ENCODE measurements at places on chromosomes 11 and 22. TPM values are rescaled to one million over a fixed set of nuclear protein-coding genes. Genes with fewer than 3 reads are reported as not detected.
A peak's percentile ranks its signal among the peaks of the same experiment; 100 is the strongest.

The DGCR6 gene
- 4.2 TPM for total RNA-seq

The MMP8 gene
- total RNA-seq = 0.50 TPM

The OR51B5 gene
- 0.15 TPM for total RNA-seq

The DDIAS gene
- 0.75 TPM for total RNA-seq

The OR5D13 gene
- not detected for total RNA-seq

The OR5I1 gene
- total RNA-seq = not detected

The RHOG gene
- 15.5 TPM for total RNA-seq

The PRDX5 gene
- total RNA-seq = 96.4 TPM

The MDK gene
- 2.0 TPM for total RNA-seq

The CTTN gene
- total RNA-seq = 71.9 TPM

DNA sequence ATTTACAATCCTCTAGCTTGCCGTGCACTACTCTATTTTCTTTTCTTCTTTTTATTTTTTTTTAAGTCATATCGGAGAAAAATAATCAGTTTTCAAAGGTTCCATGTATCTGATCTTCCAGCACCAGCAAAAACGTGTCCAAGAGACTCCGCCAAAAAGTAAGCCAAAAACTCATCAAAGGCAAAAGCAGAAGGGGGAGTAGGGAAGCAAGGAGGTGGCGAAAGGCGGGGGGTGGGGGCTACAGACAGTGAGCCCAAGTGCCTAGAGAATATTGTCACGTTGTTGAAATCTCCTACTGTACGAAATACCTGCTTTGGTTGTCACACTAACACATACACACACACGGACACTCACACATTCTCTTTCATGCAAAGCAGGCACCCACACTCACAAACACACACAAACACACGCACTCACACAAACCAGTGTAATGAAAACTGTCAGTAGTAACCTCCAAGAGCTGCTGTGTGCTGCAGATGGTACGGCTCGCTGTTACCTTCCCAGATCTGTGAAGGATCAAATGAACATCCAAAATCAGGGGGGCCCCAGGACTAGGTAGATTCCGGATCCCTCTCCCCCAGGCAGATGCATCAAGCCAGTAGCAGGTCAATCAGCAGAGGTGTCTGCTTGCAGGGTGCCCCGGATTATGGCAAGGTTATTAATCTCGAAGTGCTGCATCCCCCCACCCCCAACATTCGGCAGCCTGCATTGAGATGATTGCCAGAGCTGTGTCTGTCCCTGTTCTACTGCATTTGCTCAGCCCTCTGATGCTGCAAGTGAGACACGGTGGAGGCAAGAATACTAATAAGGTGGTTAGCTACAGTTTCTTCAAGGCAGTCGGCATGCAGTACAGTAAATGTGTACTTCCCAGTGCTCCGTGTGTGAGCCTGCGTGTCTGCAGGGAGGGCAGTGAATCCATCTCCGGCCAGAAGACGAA lies at the start of gene LRRC4C:
Gene LRRC4C, minus strand, starts transcription at position 188 of the 937 bp plus-strand sequence.
- DNase-seq = no peak

DNA sequence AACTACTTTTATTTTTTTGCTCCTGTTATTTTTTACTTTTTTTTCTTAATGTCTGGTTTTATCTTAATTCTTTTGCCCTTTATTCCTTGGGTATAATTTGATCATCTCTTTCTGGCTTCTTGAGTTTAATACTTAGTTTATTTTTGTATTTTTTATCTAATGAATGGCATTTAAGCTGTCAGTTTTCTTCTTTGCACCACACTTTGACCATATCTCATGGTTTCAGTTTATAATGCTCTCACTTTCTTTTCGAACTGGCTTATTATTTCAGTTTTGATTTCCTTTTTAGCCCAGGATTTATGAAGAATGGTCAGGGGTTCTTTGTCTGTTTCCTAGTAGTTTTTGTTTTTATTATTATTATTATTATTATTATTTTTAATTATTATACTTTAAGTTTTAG lies 48.3 kb downstream of the QSER1 start:
- DNase-seq = no peak

- DNase-seq = no peak
Measured at GRCh38 chr11:116930177-116930576, 92.8 kb upstream of the APOA1 start.

- DNase-seq = no peak
Measured at GRCh38 chr22:42716221-42716620, 4.4 kb downstream of the A4GALT start.

DNA sequence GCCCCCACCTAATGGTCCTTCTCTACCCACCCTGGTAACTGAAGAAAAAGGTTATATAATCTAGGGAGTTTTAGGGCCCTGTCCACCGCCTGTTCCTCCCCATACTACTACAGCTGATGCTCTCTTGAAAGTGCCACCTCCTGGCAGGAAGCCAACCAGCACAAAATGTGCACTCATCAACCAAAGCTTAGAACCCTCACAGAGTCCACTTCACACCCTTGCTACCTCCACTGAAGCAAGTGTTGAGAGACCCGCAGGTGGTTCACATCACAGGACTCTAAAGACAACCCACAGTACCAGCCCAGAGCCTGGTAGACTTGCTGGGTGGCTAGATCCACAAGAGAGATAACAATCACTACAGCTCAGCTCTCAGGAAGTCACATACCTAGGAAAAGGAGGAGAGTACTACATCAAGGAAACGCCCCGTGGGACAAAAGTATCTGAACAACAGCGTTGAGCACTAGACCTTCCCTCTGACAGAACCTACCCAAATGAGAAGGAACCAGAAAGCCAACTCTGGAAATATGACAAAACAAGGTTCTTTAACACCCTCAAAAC lies 17.5 kb upstream of the OR10W1 start:
- no peak for DNase-seq

GRCh38 chr22:42174062-42174461 lies 43.5 kb upstream of the CYP2D6 start:
- DNase-seq = no peak

- DNase-seq = peak; percentile 11
Measured at GRCh38 chr11:134557571-134558257, 145.7 kb upstream of the B3GAT1 start.

- no peak for DNase-seq
Measured at GRCh38 chr11:112697391-112698178, 263.6 kb upstream of the NCAM1 start.

GRCh38 chr22:38291201-38291777 lies 18.5 kb upstream of the TMEM184B start:
- no peak for DNase-seq

- no peak for DNase-seq
Measured at GRCh38 chr22:50217543-50218152, 16.8 kb downstream of the SELENOO start.

DNA sequence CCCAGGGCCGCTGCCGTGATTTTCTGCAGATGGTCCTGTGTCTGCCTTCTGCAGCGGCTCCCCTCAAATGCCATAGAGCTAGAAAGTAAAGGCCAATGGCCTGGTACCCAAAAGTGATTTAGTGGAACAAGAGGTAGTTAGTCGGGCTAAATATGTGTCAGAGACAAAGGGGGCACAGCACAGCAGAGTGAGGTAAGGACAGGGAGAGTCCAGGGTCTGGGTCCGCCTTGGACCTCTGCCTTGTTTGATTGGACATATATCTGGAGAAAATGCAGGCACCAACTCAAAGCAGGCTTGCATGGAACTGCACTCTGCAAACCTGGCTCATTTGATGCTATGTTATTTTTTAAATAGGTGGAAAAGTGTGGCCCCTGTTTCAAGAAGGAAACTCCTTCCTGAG lies 249.6 kb upstream of the B3GAT1 start:
- DNase-seq = no peak

GRCh38 chr22:48843640-48844039 lies 984.0 kb downstream of the BRD1 start:
- DNase-seq = no peak

GRCh38 chr11:30328681-30329080 lies 5.8 kb downstream of the ARL14EP start:
- no peak for DNase-seq

DNA sequence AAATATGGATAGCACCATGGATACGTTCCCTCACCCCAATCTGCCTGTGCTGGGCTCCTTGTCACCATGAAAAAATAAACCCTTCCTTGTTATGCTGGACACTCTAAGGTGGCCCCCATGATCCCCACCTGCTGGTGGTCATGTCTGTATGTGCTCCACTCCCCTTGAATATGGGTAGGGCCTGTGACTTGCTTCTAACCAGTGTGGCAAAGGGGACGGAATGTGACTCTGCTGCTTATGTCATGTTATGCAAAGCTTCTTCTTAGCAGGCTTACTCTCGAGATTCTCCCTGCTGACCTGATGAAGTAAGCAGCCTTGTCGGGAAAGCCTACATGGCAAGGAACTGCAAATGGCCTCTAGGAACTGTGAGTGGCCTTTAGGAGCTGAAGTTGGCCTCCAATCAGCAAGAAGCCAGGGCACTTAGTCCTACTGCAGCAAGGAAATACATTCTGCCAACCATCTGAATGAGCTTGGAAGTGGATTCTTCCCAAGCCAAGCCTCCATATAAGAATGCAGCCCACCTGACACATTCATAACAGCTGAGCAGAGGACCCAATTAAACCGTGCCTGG lies 159.9 kb downstream of the CCDC34 start:
- no peak for DNase-seq

GRCh38 chr11:65132238-65132987 lies 1.9 kb downstream of the SYVN1 start:
- no peak for DNase-seq

DNA sequence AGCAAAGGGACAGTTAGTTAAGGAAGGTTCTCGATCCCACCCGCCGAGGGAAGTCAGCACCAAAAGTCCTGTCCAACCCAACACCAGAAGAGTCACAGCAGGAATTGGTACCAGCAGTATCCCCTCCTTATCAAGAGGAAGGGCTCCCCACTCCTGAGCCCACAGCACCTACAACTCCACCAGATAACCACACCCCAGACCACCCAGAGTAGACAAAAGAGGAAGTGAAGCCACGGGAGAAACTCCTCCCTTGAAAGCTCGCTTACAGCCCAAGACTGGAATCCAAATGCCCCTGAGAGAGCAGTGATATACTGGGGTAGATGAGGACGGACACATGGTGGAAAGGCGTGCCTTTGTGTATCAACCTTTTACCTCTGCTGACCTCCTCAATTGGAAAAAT lies 7.3 kb upstream of the CD5 start:
- no peak for DNase-seq

DNA sequence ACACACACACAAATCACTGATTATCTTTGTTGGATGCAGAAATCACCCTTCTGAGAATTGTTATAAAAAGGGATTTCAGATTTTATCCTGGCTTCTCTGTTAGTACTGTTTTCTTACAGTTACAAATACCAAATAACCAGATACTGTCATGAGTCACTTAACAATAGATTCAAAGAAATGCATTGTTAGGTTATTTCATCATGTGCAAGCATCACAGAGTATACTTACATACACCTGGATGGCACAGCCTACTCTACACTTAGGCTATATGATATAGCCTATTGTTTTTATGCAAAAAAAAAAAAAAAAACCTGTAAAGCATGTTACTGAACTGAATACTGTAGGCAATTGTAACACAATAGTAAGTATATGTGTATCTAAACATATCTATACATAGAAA lies 319.2 kb upstream of the ARHGAP42 start:
- no peak for DNase-seq

DNA sequence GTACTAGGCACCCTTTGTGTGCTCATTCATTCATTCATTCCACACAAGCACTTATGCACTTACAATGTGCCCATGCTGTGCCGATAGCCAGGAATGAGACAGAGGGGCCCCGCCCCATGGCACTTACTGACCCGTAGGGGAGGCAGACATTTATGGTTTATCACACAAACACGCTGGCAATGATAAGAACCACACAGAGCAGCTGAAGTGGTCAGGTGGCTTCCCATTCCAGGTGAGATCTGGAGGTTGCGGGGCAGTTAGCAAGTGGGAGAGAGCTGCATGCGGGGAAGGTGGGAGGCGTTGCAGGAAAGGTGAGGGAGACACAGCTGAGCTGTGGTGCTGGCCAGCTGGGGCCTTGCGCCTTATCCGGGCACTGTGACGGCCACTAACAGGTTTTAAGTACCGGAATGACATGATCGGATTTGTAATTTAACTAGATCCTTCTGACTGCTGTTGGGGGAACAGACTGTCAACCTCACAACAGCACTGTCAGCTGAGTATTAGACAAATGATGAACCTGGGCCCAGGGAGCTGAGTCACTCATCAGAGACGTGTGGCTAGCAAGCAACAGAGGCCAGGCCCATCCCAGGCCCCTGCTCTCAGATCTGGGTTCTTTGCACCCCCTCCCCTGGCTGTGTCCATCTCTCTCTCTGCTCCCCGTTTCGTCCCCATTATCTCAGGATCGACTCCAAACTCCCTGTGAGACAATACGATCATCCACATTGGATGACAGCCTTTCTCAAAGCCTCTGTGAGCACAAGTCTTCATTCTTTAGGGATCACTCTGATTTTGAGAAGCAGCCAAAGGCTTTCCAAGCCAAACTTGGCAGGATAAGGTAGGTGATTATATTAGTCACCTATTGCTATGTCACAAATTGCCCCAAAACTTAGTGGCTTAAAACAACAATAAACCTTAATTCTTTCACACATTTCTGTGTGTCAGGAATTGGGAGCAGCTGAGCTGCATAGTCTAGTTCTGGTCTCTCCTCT lies 28.4 kb downstream of the RASD2 start:
- DNase-seq = no peak

DNA sequence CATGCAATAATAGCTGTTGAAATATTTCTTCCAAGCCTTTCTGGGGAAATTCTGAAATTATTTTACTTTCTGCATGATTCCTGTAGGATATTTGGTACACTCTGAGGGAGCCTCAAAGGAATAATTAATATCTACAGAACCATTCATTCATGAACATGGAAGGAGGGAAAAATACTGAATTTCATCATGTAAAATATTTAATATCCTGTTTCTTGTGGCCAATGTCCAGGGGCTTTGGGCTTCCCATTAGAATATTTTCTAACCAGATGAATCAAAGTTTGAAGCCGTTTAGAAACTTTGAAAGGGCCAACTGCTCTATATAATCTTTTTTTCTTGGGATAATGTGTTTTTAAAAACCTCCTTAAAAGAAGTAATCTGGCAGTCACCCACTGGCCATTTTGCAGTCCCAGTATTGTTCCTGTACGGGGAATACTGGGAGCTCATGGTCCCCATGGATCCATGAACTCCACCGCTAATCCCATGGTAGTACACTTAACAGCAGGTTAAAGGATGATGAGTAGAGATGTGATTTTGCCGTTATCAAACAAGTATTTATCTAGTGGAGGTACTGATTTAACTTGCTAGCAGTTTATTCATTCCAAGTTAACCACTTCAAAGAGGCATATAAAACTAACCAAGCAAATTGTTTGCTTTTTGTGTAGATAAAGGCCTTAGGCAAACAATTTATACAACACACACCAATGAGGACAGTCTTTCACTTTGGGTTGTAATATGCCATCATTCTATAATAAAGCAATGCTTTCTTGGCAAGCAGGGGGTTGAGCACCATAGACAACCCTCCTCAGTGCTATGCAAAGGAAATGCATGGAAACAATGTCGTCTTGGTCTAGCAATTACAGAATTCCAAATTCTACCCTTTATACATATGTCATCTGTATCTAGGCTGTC lies 34.5 kb upstream of the BLID start:
- DNase-seq = no peak

- no peak for DNase-seq
Measured at GRCh38 chr11:82398300-82398815, 335.3 kb downstream of the FAM181B start.

- no peak for DNase-seq
Measured at GRCh38 chr22:48531108-48531507, 1296.6 kb downstream of the BRD1 start.

- no peak for DNase-seq
Measured at GRCh38 chr11:108239076-108239475, 16.2 kb downstream of the ATM start.

- no peak for DNase-seq
Measured at GRCh38 chr11:44946263-44946662, 4.4 kb downstream of the TP53I11 start.

All from left lobe of liver (tissue), 2 donors.